Activated CD4-positive, CD25-positive, alpha-beta regulatory T cell (primary cell): ENCODE measurements at places on chromosomes 7 and 10.

- DNase-seq, result no peak
These were observed 76.9 kb upstream of the EGR2 start for GRCh38 chr10:62893036-62893435.

DNA sequence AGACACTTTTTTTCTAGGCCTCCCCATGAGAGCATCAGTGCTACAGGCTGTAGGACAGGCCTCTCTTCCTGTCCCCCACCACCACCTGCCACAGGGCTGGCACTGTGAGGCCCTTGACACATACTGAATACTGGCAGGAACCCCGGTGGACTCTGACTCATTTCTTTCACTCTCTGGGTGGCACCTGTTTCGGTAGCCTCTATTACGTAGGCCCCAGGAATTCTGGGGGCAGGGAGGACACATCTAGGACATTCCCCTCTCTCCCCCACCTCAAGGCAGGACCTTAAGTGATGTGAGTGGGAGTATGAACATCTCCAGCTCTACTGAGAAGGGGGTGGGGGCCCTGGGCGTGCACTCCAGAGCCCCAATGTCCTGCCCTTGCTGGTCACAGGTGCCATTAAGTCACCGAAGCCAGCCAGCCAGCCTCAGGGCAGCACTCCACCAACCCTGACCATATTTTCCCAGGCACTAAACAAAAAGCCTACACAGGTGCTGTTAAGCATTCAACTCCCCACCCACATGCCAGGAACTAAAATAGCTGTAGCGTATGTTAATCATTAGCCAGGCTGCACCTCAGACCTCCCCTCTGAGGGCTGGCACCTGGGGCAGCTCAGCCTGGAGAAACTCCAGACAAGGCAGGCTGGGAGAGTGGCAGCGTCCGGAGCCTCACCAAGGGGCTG is 8.9 kb downstream of the ANXA11 start:
- DNase-seq, result peak; percentile 42

GRCh38 chr7:131773413-131773812 is 217.0 kb upstream of the PODXL start:
- no peak for DNase-seq

DNA sequence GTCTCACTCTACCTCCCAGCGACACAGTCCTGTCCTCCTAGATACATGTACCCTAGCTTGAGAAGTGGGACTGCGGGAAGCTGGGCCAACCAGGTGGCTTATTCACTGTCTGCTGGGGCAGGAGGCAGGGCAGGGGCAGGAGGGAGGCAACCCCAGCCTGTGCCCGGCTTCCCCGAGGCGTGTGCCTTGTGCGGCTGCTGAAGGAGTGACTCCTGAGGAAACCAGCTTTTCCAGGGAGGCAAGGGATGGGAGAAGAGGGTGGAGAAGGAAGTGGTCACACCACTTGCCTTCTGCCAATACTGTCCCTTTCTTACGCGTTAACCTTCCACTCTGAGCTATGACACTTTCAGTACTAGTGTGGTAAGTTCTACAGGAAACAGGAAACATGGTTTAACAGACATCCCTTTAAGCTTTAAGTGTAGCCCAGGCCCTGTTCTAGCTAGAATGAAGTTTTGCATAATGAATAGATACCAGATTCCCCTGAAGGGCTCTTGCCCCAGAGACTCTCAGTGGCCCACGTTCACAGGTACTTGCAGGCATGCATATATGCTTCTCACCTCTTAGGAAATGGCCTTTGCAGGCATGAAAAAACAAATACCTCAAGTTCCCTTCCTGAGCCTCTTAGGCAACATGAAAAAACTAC is 40.6 kb downstream of the SYPL1 start:
- DNase-seq, result no peak

- DNase-seq, result no peak
These were observed 62.2 kb downstream of the SAMD9 start for GRCh38 chr7:93055543-93056107.

DNA sequence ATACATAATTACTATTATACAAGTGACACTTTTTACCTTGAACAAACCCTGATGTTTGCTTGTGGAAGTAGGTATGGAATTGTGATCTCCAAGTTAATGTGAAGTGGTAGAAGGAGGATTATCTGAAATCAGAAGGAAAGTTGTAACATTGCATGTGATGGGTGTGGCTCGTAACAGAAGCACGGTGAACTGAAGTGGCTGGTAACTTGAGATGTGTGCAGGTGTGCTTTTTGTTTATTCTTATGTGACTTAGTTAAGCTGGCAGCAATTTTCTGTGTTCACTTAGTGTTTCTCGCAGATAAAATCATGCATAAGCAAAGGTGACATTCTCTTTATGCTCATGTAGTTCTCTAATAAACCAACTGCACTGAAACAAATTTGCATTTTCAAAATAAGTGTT is 82.3 kb downstream of the ZEB1 start:
- DNase-seq, result no peak

DNA sequence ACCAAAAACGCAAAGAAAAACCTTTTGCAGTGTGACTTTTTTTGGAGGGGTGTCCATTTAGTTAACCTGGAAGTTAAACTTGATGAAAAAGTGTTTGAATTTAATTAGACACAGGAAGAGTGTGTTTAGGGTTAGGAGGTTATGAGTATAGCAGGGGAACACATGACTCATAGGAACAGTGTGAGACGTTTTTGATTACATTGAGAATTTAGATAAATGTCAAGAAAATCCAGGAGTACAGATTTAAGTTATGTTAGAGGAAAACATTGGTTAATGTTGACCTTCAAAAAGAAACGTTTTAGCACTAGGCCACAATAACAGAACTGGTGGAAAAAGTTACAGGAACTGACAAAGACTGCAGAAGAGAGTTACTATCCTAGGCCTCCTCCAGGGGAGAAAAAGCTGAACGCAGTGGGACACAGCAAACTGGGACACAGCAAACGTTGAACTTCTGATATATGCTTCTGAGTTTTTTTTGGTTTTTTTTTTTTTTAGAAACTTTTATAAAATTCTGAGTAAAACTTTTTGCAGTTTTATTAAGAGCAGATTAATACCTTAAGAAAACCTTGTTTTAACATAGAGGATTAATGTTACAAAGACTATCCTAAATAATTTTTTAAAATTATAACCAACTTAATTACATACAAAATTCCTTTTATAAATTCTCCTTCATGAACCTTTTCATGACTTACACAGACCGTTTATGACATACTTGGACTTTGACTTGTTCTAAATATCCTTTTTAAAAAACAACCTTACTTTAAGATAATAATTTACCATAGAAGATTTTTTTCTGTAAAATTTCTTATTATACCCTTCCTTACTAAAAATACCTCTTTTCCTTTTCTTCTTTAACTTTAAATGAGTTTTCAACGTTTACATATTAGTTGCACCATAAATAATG is 22.2 kb downstream of the LANCL2 start:
- DNase-seq, result no peak

DNA sequence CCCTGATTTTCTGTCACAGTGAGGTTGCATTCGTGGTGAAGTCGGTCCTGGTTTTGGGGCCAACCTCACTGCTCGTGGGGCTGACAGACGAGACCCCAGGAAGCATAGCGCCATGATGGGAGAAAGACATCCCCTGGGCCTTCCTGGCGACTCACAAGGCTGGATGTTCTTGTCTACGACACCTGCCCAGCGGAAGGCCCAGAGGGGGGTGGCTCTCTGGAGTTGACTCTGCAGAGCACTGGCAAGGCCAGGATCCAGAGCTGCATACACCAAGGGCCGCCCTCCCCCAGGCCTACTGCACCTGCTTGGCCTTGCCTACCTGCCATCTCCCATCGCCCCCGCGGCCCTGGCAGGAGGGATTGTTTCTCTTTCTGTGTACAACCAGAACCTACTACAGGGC is 608.9 kb downstream of the PTPRN2 start:
- no peak for DNase-seq

DNA sequence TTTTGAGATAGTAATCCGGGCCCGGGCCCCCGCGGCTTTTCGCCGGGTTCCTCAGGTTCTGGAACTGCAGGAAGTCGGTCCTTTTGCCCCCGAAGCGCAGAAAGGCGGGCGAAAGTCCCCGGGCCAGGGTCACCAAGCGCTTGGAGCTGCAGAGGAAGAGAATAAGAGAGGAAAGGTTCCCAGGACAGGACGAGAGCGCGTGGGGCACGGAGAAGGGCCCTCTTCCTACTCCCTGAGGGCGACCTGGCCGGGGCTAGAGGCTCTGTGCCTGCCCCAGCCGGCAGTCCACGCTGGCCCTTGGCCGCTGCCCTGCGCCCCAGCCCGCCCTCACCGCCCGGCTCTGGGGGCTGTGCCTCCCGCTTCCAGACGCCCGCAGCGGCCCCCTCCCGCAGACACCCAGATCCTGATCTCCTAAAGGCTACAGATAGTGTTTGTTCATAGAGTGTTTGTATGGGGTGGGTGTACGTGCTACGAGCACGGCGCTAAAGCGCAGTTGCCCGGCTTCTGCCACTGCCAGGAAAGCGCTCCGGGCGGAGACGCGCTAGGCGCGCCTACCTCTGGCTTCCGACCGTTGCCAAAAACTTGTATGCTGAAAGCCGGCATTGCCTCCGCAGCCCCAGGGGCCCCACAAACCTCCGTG is 3.2 kb downstream of the HPSE2 start:
- no peak for DNase-seq

GRCh38 chr7:154299736-154300135 is 247.5 kb downstream of the DPP6 start:
- DNase-seq, result no peak

DNA sequence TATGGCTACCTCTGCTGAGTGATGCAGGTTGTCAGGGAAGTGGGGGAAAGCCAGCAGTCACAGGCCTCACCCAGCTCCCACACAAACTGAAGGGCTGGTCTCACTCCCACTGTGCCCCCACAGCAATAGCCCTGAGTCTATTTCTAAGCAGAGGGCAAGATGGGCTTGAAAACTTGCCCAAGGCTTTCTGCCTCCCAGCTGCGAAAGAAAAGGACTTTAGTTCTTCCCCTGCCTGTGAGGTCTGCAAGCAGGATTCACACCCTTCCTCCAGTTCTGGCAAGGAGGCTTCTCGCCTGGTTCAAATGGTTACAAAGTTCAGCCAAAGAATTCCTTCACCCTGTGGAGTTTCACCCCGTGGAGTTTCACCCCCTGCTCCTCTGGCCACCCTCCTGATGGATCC is 63.3 kb upstream of the PRLHR start:
- DNase-seq, result no peak

DNA sequence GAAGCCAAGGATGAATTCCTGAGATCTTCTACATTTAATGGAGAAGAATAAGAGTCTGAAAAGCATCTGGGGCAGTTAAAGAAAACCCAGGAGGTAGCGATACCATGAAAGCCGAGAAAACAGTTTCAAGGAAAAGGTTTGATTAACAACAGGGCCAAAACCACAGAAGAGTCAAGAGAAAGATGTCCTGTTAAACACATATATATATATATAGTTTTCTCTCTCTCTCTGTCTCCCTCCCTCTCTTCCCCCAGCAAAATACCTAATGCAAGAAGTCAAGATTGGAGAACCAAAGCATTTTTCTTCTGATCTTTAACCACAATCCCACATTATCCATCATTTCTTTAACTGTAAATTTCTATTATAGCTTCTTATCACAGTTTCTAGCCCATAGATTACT is 261.4 kb downstream of the SNX13 start:
- no peak for DNase-seq

DNA sequence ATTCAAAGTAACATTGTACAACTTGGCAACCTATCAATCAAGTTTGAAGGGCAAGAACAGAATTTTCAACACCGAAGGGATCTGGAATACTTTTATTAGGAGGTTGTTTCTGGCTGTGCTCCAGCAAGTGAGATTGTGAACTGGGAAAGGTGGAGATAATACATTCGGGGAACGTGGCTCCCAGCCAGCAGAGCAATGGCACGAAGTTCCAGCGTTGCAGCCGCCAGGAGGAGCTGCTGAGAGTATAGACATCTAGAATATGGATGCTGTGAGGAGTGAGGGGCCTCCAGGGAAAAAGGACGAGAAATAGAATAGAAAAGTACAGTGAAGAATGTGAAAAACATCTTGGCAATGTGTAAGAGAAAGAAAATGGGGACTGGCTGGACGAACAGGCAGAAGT is 69.5 kb downstream of the TCERG1L start:
- no peak for DNase-seq
